ENCODE measurements at places on chromosomes 4 and X.
A peak's percentile ranks its signal among the peaks of the same experiment; 100 is the strongest.

DNA sequence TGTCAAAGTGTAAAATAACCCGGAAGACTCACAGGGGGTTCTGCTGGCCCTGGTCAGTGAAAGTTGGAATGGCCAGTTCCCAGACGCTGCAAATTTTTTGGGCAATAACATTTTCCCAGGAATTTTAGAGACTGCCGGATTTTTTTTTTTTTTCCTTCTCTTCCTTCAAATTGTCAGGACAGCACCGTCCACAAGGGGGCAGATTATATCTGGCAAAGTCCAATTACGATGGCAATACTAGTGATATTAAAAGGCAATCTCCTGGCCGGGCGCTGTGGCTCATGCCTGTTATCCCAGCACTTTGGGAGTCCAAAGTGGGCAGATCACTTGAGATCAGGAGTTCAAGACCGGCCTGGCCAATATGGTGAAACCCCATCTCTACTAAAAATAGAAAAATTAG, 20.5 kb downstream of the SLC25A5 start:
- DNase-seq: no peak

- no peak for DNase-seq
These were observed 227.5 kb upstream of the STK26 start for GRCh38 chrX:131795442-131796229.

DNA sequence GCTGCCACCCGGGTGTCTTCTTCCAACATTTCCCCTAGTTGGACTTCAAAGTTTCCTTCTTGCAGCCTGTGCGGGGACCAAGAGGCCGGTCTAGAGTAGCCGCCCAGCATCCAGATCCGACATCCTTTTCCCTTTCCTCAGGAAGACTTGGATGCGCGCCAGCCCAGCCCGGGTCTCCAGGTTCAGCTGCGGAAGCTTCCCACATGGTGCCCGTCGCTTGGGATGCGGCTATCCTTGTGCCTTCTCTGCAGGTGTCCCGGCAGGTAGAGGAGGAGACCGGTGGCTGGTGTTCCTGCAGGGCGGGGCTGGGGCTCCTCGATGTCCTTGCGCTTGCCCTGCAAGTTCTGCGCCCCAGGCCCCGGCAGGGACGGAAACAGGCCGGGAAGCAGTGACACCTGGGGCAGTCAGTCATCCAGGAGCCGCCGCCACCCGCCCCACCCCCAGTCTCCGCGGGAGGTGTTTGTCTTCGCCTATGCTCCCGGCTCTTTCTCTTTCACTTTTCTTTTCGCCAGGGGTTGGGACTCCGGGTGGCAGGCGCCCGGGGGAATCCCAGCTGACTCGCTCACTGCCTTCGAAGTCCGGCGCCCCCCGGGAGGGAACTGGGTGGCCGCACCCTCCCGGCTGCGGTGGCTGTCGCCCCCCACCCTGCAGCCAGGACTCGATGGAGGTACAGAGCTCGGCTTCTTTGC, at the start of gene IL15:
TSS of gene IL15 (plus strand) at position 502 of the 689 bp plus-strand sequence. CDS start 82,882 bp downstream, outside the sequence.
- peak; percentile 32 for DNase-seq

- no peak for DNase-seq
These were observed 121.8 kb downstream of the PTTG2 start for GRCh38 chr4:38082021-38082420.

DNA sequence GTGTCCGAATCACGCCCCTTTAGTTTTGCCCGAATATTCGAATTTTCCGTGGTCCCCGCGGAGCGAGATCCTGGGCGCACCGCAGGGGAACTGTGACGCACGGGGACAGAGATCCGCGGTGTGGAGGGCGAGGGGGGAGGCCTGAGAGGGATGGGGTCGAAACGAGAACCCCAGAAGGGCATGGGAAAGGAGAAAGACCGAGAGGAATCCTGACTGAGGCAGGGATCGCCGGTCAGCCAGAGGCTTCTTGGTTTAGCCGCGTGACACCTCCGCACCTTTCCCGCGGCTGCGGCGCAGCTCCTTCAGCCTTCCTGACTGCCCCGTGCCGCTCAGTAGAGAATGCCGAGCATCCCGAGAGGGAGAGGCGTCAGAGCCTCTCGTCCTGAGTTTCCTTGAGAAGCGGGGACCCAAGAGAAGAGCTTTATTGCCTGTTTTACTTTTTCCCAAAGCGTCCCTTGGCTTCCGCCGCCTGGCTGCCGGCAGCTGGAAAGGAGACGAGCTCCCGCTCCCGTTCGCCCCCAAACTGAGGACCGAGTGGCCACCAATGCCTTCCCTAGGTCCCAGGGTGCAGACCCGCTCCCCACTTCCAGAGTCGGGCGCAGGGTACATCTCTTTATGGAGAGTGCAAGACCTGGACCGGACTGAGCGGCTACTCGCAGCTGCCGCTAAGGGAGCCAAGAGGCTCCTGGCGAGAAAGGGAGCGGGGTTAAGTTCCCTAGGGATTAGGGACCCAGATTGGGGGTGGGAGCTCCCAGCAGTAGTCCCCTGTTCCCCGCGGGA, 911 bp upstream of the GPR50 start:
- DNase-seq: no peak

GRCh38 chrX:8668813-8669212, 63.1 kb downstream of the ANOS1 start:
- no peak for DNase-seq

- DNase-seq: no peak
These were observed 73.6 kb downstream of the MED28 start for GRCh38 chr4:17688011-17688441.

DNA sequence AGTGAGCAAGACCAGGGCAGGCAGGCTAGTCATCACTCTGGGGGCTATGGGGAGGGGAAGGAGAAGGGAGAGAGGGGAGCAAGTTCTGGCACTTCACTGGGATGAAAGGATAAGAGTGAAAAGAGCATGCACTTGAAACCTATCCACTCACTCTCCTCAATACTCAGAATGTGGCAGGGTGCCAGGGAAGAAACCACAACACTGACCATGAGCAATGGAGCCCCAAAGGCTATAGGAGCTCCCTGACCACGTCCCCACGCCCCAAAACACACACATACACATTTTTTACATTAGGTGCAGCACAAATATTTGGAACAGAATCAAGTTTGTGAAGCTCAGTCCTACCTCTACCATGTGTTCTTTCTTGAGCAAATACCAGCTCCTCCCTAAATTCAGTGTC, 132.2 kb downstream of the IDS start:
- DNase-seq: no peak

DNA sequence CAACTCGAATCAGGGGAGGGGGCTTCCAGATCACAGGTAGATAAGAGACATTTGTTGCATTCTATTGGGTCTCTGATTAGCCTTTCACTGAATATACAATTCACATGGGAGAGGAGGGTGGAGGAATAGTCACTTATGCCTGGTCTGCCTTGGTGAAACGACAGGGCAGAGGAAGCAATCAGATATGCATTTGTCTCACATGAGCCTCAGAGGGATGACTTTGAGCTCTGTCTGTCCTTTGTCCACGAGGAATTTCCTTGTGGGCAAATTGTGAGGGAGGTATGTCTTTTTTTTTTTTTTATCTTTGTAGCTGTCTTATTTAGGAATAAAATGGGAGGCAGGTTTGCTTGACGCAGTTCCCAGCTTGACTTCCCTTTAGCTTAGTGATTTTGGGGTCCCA, 28.5 kb upstream of the TMSB4X start:
- DNase-seq: no peak

GRCh38 chrX:72001906-72002305, 91.3 kb downstream of the NHSL2 start:
- DNase-seq: no peak

DNA sequence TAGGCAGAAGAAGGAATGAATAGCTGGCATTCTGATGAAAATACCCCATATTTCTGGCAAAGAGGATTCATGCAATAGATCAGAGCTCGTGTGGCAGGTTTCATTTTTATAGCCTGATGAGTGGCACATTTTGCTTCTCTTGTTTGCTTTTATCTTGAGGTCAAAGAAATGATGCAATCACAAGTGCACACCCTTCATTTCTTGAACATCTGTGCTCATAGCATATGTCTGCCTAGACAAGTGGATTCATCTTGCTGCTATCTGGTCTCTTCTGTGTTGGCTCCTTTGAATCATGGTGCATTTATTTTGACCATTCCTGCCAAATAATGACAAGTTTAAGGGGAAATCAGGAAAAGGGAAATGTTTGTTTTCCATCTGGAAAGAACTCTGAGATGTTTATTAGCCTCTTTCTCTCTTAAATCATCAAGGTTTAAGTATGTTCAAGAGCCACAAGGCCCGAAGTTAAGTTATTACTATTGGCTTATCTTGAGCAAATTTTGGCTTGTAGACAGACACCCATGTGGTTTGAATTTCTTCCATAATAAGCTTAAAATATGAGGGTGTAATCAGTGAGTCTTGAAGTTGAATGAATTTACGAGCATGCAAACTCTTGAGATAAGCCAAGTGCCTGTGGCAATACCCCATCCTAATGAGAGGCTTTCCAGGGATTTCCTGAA, 59.3 kb upstream of the HS3ST1 start:
- no peak for DNase-seq

DNA sequence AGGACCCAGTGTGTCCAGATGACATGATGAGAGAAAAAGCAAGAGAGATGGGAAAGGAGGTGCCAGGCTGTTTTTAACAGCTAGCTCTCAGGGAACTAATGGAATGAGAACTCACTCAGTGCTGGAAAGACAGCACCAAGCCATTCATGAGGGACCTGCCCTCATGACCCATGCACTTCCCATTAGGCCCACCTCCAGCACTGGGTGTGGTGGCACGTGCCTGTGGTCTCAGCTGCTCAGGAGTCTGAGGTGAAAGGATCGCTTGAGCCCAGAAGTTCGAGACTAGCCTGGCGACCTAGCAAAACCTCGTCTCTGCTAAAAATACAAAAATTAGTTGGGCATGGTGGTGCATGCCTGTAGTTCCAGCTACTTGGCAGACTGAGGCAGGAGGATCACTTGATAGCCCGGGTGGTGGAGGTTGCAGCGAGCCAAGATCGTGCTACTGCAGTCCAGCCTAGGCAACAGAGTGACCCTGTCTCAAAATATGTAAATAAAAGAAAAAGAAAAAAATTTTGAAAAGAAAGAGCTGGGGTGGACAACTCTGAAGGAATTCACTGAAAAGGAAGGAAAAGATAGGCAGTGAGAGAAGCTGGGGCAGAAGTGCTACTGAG, 50.9 kb downstream of the FAM193A start:
- DNase-seq: no peak

DNA sequence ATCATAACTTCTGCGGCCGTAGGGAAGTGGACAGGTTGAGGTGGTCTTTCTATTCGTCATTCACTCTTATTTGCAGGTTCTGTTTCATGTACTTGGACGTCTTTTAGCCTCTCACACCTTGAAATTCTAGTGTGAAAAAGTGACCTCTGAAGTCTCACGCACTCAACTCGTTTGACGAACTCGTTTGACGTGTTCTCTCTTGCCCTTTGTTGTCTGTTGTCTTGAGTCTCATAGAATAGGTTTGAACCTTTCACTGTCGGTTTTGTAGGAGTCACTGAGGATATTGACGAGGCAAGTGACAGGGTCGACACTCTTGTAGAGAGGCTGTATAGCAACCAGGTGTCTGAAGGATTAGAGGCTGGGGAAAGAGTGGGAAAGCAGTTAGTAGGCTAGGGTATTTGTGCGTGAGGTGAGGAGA, 1.1 kb upstream of the PGRMC2 start:
- no peak for DNase-seq

- DNase-seq: no peak
These were observed 24.3 kb upstream of the HGFAC start for GRCh38 chr4:3417448-3417847.

DNA sequence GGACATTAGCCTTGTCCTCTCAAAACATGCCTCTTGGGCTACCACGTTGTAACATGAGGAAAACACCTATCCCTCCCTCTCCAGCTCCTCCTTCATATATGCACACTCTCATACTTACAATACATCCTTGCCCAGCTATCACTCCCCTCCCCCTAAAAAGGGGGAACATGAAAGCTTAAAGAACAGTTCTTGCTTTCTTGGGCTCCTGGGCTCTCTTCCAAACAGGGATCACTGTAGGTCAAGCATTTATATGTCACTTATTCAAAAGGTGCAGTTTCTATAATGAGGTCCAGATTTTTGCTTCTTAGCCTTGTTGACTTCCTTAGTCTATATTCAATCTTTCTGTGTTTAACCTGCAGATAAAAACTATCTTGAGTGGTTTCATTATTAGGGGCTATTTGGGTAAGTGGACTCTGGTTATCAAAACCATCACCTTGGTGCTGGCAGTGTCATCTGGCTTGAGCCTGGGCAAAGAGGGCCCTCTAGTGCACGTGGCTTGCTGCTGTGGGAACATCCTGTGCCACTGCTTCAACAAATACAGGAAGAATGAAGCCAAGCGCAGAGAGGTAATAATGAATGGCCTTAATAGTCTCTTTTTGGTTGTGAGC, 119.4 kb downstream of the AKAP4 start:
- DNase-seq: no peak

DNA sequence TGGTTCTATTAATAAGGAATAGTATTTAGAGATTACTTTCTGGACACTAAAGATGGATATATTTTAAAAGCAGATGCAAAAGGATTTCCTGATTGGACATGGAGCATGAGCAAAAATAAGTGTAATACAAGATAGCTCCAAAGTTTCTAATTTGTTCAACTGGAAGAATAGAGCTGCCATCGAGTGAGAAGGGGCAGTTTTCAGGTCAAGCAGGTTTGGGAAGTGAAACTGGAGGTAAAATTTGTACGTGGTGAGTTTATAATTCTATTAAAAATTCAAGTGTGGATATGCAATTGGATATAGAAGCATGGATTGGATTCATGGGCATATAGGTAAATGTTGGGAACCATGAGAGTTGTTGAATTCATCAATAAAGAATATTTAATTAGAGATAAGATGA, 31.8 kb downstream of the PRDM8 start:
- no peak for DNase-seq

DNA sequence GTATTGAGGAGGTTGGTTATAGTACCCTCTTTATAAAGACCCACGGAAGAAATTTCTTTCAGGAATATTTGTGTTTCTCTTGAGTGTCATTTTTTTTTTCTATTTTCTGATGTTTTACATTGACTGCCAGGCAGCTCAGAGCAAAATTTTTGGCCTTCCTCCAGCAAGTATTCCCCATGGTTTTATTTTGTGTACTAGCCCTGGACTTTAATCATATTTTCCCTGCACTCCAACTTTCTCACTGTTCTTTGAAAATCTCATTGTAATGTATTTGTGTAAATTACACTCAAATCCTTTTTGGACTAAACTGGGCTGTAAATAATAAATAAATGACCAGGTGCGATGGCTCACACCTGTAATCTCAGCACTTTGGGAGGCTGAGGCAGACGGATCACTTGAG, 45.6 kb upstream of the USP46 start:
- no peak for DNase-seq

DNA sequence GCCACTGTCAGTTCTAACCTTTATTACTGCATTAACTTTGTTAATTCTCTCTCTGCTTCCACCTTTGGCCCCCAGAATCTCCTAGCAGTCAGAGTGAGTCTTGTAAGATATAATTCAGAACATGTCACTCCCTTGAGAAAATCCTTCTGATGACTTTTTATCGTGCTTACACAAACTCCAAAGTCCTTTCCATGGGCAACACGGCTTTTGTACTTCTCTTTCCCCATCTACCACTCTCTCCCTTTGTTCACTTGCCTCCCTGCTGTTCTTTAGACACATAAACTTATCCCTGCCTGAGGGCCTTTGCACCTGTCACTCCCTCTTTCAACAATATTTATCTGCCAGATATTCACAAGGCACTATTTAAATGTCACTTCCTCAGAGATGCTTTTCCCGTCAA, 64.8 kb downstream of the MAOB start:
- no peak for DNase-seq

GRCh38 chr4:87679449-87680169, 29.5 kb downstream of the DMP1 start:
- DNase-seq: no peak

- DNase-seq: no peak
These were observed 233.8 kb downstream of the IL15 start for GRCh38 chr4:141870152-141870551.

- no peak for DNase-seq
These were observed 125.5 kb downstream of the C4orf51 start for GRCh38 chr4:145805490-145805889.

GRCh38 chr4:47942081-47942819, 27.9 kb upstream of the NFXL1 start:
- no peak for DNase-seq
